ENCODE measurements at places on chromosomes 1 and 21.
A peak's percentile ranks its signal among the peaks of the same experiment; 100 is the strongest.

DNA sequence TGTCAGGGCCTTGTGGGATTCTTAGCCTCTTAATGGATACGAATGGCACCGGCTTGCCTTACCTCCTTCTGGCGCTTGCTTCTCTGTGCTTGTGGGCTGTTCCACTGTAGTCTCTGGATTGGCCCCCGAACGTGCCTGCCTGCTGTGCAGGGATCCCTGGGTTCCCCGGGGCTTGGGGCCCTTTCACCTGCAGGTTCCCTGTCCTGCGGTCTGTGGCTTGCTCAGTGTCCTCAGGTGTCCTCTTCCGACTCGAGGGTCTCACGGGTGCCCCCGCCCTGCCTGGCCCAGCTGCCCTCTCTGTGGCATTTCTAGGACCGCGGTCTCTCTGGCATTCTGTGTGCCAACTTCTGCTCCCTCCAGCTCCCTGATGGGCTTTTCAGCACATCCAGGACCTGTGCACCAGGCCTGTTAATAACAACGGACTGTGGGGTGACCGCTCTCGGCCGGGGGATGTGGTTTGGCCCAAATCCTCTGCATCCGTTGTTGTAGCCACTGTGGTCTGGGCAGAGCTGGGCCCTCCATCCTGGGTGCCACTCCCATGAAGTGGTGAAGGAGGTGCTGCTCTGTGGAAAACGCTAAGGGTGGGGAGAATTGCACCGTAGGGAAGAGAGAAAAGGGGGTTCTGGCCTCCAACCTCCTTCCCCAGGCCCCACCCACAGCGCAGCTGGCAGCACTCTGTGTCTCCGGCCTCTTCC lies 12.4 kb downstream of the COL18A1 start:
- DNase-seq: no peak

- DNase-seq: no peak
These were observed 195.1 kb downstream of the HHAT start for GRCh38 chr1:210523830-210524229.

DNA sequence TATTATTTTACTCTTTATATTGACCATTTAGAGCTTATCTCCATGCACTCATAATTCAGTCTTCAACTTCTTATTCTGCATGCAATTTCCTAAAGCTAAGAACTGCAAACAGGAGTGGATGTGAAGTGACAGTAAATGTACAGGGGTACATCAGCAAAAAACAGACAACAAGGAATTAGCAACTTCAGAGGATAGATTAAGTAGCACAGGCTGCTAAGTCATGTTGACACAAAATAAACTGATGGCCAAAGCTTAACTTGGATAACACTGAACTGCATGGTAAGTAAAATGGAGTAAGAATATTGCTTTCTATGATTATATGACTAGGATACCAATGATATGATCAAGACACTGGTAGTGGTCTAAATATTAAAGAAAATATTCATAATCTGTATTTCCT lies 66.5 kb downstream of the USP24 start:
- DNase-seq: no peak

GRCh38 chr1:101365878-101366277 lies 129.1 kb downstream of the S1PR1 start:
- no peak for DNase-seq

GRCh38 chr1:81799939-81800694 lies 617 bp upstream of the ADGRL2 start:
- peak; percentile 70 for DNase-seq

GRCh38 chr1:209645574-209646452 lies 6.4 kb downstream of the LAMB3 start:
- DNase-seq: no peak

- no peak for DNase-seq
These were observed 38.6 kb downstream of the MRAP start for GRCh38 chr21:32337206-32337605.

DNA sequence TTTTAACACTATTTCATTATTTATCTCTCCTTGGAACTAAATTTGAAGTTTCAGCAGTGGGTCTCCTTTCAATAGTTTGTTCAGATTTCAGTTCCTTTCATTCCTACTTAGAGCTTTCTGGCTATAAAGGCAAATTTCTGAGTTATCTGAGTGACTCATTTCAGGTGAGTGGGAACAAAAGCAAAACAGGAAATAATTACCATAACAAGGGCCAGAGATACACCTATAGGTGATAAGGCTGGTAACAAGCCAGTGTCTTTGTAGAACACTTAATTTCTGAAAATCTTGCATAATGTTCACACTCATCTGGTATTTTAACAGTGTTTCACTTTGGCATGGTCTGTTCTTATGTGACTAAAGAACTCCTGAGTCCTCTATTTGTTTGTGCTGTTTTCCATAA lies 64.5 kb upstream of the PRRC2C start:
- peak; percentile 66 for DNase-seq

- no peak for DNase-seq
These were observed 11.2 kb upstream of the CACYBP start for GRCh38 chr1:174988539-174988938.

- DNase-seq: peak; percentile 84
These were observed 455 bp downstream of the UCHL5 start for GRCh38 chr1:193058529-193059281.

- peak; percentile 80 for DNase-seq
These were observed 36.7 kb downstream of the RRP1 start for GRCh38 chr21:43825936-43826622.

DNA sequence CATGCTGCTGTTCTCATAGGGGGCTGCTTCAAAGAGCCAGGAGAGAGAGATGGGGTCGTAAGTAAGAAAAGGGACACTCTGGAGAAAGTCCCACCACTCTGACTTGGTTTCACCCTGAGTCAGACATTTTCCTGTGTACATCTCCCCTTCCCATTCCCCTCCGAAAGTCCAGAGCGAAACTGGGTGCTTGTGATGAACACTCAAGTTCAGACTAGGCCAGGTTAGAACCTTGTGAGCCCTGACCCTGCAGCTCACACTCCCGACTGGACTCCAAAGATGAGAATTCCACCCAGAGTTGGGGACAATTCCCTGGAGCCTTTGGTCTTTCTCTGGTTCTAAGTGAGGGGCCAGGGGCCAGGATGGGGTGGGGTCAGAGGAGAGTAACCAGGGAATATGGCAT lies 139.5 kb downstream of the CNIH3 start:
- no peak for DNase-seq

DNA sequence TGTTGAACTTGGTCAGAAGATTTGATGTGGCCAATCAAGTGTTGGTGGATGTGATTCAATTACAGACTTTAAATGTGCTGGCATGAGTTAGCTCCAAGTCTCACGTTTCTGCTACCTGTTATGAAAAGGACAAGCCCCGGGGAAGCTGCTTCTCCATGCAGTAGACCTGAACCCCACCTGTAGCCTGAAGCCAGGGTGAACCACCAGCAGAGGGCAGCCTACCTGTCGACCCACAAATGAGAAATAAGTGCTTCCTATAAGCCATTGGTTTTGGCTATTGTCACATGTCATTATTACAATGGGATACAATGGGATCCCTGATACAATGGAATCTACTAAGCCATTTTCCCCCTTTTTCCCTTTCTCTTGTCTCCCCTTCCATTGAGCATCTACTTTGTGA lies 230.2 kb downstream of the PRDM2 start:
- no peak for DNase-seq

DNA sequence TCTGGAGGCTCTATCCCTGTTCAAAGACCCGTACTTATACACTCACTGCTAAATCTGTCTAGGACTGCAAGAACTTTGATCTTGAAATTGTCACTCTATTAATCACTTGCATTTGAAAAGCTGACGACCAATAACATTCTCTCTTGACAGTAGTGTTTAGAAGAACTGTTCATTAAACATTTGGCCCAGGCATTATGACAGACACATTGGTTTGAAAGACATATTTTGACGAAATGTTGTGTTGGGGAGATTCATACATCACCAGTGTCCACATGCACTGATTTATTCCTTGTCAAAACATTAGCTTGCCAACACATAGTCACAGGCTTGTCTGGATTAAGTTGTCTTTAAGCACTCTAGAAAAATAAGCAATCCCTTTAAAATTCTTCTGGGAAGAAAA lies 951.3 kb downstream of the ADGRL2 start:
- no peak for DNase-seq

- peak; percentile 87 for DNase-seq
These were observed at the start of gene ZDHHC18 for GRCh38 chr1:26826261-26827105. Gene ZDHHC18 (plus strand): TSS chr1:26826688. CDS start chr1:26826805, 117 bp downstream.

GRCh38 chr21:25039461-25040380 lies 567.6 kb downstream of the MRPL39 start:
- peak; percentile 59 for DNase-seq
